ENCODE measurements at places on chromosomes 16 and 17. TPM values are rescaled to one million over a fixed set of nuclear protein-coding genes. Genes with fewer than 3 reads are reported as not detected.

The SCN4A gene
- total RNA-seq = not detected

The TSPOAP1 gene
- total RNA-seq = 4.3 TPM

The BAHCC1 gene
- total RNA-seq = 9.9 TPM

The TEKT1 gene
- not detected for total RNA-seq

The CTRB2 gene
- total RNA-seq = not detected

The MATCAP1 gene
- 29.6 TPM for total RNA-seq

The DBNDD1 gene
- 19.2 TPM for total RNA-seq

The MYO19 gene
- 128 TPM for total RNA-seq

The CASKIN2 gene
- 22.0 TPM for total RNA-seq

- no peak for DNase-seq
- no peaks in the 10 kb centered on the region for H3K4me1 ChIP-seq
- peaks cover 20% of the 10 kb centered on the region for H3K27me3 ChIP-seq
- no peak overlapping the region for H3K27ac ChIP-seq
These were observed 351.9 kb downstream of the C16orf95 start for GRCh38 chr16:86965331-86965730.

GRCh38 chr16:9192746-9193145 lies 101.3 kb downstream of the HAPSTR1 start:
- H3K4me1 ChIP-seq = no peaks in the 10 kb centered on the region
- no peak for DNase-seq
- peaks cover 13% of the 10 kb centered on the region for H3K27me3 ChIP-seq

GRCh38 chr17:60006160-60006559 lies 41.6 kb upstream of the RNFT1 start:
- no peaks in the 10 kb centered on the region for H3K4me1 ChIP-seq
- no peak overlapping the region for H3K27ac ChIP-seq
- DNase-seq = no peak
- H3K4me3 ChIP-seq = no peak overlapping the region

GRCh38 chr17:82236142-82236971 lies 7.5 kb downstream of the SLC16A3 start:
- peaks cover 38% of the 10 kb centered on the region for H3K36me3 ChIP-seq
- peak; percentile 63 for DNase-seq
- H3K27ac ChIP-seq = 0 out of 2 replicates have a peak overlapping the region, but pooled peaks have one; percentile 9
- peaks cover 69% of the 10 kb centered on the region for H3K4me1 ChIP-seq
- H3K27me3 ChIP-seq = no peaks in the 10 kb centered on the region

GRCh38 chr16:11799509-11800381 lies 2.7 kb upstream of the ZC3H7A start:
- H3K4me1 ChIP-seq = peaks cover 11% of the 10 kb centered on the region
- no peaks in the 10 kb centered on the region for H3K27me3 ChIP-seq
- no peaks in the 10 kb centered on the region for H3K36me3 ChIP-seq
- no peak overlapping the region for H3K4me3 ChIP-seq
- no peak for DNase-seq
- H3K27ac ChIP-seq = no peak overlapping the region

GRCh38 chr16:84557504-84557903 lies 53.0 kb upstream of the MEAK7 start:
- H3K27ac ChIP-seq = no peak overlapping the region
- no peaks in the 10 kb centered on the region for H3K27me3 ChIP-seq
- H3K4me1 ChIP-seq = 0 out of 2 replicates have a peak, but pooled peaks cover 6% of the 10 kb centered on the region
- no peak for DNase-seq

DNA sequence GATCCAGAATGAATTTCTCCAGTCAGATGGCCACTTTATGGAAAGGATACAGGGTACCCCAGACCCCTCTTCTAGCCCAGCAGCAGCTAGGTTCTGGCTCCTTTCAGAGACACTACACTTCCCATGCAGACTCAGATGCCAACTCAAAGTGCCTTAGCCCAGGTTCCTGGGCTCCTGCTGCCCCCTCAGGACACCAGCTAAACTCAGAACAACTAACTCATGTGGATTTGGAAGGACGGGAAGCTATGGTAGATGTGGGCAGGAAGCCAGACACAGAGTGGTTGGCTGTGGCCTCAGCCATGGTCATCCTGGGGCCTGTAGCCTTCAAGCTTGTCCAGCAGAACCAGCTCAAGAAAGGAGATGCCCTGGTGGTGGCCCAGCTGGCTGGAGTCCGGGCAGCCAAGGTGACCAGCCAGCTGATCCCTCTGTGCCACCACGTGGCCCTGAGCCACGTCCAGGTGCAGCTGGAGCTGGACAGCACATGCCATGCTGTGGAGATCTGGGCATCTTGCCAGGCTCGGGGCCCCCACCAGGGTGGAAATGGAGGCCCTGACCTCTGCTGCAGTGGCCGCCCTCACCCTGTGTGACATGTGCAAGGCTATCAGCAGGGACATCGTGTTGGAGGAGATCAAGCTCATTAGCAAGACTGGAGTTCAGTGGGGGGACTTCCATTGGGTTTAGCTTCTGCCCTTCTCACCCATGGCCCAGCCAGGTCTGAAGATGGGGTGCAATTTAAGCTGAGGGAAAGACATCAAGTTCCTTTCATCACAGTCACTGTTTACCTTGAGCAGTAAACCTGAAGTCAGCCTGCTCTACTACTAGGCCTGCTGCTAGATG lies 111.8 kb downstream of the N4BP1 start:
- H3K36me3 ChIP-seq = no peaks in the 10 kb centered on the region
- no peaks in the 10 kb centered on the region for H3K27me3 ChIP-seq
- peaks cover 8% of the 10 kb centered on the region for H3K4me1 ChIP-seq
- H3K27ac ChIP-seq = no peak overlapping the region

GRCh38 chr17:34248511-34249024 lies 6.5 kb upstream of the CCL2 start:
- H3K4me3 ChIP-seq = no peak overlapping the region
- DNase-seq = no peak

DNA sequence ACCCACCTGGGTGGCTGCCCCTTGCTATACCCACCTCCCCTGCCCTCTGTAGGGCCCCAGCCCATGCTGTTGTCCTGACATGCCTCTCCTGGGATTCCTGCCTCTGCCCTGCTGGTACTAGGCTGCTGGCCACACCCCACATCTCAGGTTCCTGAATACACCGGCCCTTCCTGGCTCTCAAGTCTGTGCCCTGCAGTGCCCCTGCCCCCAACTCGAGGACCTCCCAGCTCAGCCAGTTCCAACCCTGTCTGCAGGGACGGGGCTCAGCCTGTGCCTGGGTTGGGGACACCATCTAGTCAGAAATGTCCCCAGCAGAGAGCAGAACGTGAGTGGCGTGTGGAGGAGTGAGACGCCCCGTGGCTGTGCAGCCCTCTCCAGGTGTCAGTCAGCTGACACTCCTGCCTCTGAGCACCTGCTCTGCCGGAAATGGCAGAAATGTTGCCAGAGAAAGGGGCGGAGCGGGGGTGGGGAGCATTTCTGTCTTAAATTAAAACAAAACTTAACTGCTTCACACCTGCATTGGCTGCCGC lies 28.7 kb downstream of the ACSF3 start:
- H3K4me1 ChIP-seq = no peaks in the 10 kb centered on the region
- DNase-seq = no peak
- H3K27ac ChIP-seq = no peak overlapping the region
- peaks cover 13% of the 10 kb centered on the region for H3K36me3 ChIP-seq
- no peak overlapping the region for H3K4me3 ChIP-seq

GRCh38 chr16:67936124-67936879 lies at the start of gene PSMB10:
PSMB10 (minus strand) TSS chr16:67936850; CDS start chr16:67936749, 101 bp downstream.
- peaks cover 14% of the 10 kb centered on the region for H3K4me1 ChIP-seq
- no peak for DNase-seq
- H3K27me3 ChIP-seq = no peaks in the 10 kb centered on the region
- H3K36me3 ChIP-seq = no peaks in the 10 kb centered on the region
- peak within 1 kb of the TSS; percentile 88 for H3K4me3 ChIP-seq
- H3K27ac ChIP-seq = peak within 1 kb of the TSS; percentile 41

GRCh38 chr17:62017912-62018311 lies 47.2 kb downstream of the MED13 start:
- no peak overlapping the region for H3K27ac ChIP-seq
- H3K4me3 ChIP-seq = no peak overlapping the region
- peaks cover 45% of the 10 kb centered on the region for H3K36me3 ChIP-seq

GRCh38 chr17:7673239-7673638 lies 14.1 kb downstream of the TP53 start:
- H3K4me3 ChIP-seq = no peak overlapping the region
- H3K4me1 ChIP-seq = no peaks in the 10 kb centered on the region
- H3K36me3 ChIP-seq = peaks cover 12% of the 10 kb centered on the region
- H3K27me3 ChIP-seq = no peaks in the 10 kb centered on the region

DNA sequence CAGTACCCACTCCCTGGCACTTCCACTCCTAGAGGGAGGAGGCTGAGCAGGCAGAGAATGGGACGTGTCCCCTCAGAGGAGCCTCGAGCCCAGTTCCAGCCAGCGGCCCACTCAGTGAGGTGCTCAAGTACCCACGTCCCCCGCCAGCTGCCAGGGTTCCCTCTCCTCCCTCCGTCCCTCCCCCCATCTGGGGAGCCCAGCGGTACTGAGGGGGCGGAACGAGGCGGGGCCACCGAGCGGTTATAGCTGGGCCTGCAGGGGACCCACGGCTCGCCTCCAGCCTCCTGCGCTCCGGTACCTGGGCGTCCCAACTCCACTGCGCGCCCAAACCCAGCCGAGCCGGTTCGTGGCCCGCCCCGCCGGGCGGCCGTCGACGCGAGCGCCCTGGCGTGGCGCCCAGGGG lies at the start of gene NPW:
Gene NPW (plus strand): TSS at position 268 of the 403 bp plus-strand sequence.
- no peak within 1 kb of the TSS for H3K27ac ChIP-seq
- DNase-seq = no peak
- no peaks in the 10 kb centered on the region for H3K27me3 ChIP-seq
- H3K4me3 ChIP-seq = peak within 1 kb of the TSS; percentile 49

DNA sequence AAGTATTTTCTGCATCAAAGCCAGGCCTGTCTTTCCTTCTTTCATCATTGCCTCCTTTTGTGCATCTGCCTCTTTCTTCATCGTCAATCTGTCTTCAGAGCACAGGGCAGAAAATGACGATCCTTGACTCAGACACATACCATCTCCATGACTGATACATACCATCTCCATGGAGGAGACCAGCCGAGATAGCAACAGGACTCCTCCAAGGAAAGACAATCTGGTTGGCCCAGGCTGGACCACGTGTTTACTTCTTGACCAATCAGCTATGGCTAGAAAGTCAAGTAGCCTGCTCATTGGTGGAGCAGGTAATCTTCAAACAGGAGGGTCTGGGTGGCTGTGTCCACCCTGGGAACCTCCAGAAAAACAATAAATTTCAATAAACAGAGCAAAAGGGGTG lies 164.6 kb downstream of the CPPED1 start:
- H3K4me1 ChIP-seq = no peaks in the 10 kb centered on the region
- no peaks in the 10 kb centered on the region for H3K36me3 ChIP-seq
- no peak for DNase-seq

DNA sequence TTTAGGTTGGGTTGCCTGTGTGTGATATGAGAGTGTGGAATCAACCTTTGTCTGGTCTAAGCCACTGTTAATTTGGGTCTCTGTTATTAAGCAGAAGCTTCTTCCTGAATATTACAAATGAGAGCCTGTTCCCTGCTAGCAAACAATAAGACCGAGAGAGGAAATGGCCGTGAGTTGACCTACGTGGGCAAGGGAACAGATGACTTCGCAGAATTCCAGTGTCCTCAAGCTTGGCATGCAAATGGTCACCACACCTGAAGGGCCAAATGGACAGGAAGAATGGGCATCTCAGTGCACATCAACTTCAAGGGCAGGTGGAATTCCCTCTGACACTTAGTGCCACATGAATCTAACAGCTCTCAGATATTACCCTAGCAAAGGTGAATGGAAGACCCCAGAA lies 250.8 kb upstream of the FOXF1 start:
- H3K36me3 ChIP-seq = no peaks in the 10 kb centered on the region
- H3K4me1 ChIP-seq = no peaks in the 10 kb centered on the region
- no peaks in the 10 kb centered on the region for H3K27me3 ChIP-seq
- H3K4me3 ChIP-seq = no peak overlapping the region
- no peak for DNase-seq
- no peak overlapping the region for H3K27ac ChIP-seq
